SK-MEL-5 (cell line): ENCODE measurements at places on chromosomes 6 and 20.

- no peak for DNase-seq
Observed at GRCh38 chr6:94651239-94651638, 926.1 kb upstream of the MANEA start.

DNA sequence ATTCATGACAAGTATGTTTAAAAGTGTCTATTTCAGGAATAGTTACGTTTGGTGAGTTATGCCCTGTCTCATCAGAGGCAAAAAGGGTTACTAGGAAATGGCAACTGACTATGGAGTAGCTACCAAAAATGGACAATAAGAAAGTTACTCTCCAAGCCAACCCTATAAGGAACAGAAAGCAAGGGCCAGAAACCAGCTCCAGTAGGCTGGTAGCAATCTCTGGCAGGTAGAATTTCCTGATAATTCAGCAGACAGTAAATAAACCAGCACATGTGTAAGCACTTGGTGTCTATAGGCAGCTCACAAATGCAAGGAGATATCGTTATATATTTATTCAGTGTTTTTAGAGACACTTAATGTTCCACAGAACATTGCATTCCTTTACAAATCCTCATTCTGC, 20.3 kb downstream of the SOX4 start:
- DNase-seq: no peak

- peak; percentile 7 for DNase-seq
Observed at GRCh38 chr6:131600716-131601115, 27.3 kb downstream of the MED23 start.

DNA sequence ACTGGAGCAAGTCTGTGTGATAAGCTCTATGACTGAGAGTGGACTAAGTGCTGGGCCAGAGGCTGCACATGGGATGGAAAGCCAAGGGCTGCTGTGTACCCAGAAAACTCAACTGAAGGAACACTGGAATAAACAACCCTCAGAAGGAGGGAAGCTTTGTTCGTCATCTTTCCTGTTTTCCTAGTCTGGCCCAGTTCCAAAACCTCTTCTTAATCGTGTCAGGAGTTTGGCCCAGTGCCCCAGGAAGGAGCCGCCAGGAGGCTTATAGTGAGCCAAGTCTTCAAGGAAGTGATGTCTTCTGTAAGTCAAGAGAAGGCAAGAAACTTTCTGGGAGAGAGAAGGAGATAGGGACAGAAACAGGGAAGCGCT, 23.3 kb upstream of the TOP1 start:
- DNase-seq: peak; percentile 79

- no peak for DNase-seq
Observed at GRCh38 chr6:41922154-41922553, 855 bp downstream of the BYSL start.

DNA sequence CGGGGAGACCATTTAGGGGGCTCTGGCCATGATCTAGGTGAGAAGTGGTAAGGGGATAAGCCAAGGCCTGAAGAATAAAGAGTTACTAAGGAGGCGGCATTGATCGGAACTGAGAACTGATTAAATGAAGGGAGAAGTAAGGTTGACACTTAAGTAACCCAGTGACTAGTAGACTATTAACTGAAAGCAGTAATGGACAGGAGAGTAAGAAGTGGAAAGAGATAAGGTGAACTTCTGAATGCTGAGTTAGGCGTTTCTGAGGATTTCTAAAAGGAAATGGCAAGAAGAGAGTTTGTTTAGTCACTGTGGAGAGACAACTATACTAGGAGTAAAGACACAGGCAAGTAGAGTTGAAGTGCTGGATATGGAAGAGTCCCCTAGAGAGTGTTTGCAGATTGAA, 1.9 kb downstream of the ABCF1 start:
- DNase-seq: no peak

- DNase-seq: no peak
Observed at GRCh38 chr6:451336-451735, 59.8 kb downstream of the IRF4 start.

DNA sequence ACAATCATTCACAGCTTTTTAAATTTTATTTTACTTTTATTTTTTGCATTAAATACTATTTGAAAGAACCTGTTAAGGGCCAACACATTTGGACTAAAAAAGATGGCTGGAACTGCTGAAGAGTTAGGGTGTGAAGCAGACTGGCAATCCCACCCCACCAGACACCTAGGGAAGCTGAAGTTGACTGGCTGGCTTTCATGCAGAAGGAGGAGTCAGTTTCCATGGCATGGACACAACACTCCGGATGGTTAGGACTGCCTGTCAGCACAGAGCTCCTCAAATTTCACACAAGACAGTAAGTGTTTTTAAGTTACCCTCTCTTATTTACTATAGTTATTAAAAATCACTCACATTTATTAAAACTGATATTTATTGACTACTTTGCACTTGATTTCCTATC, at the start of gene ANKRD66:
Gene ANKRD66 (plus strand): TSS at position 238 of the 400 bp plus-strand sequence. CDS start 5,016 bp downstream, outside the sequence.
- no peak for DNase-seq
